Suprapubic skin (tissue), 4 donors: ENCODE measurements at places on chromosomes 13 and 19. TPM values are rescaled to one million over a fixed set of nuclear protein-coding genes. Genes with fewer than 3 reads are reported as not detected.

- DNase-seq = peak; percentile 81
Measured at GRCh38 chr19:16771618-16772017, 52.0 kb downstream of the NWD1 start.

- DNase-seq = no peak
Measured at GRCh38 chr13:93233997-93234416, 7.4 kb downstream of the GPC6 start.

DNA sequence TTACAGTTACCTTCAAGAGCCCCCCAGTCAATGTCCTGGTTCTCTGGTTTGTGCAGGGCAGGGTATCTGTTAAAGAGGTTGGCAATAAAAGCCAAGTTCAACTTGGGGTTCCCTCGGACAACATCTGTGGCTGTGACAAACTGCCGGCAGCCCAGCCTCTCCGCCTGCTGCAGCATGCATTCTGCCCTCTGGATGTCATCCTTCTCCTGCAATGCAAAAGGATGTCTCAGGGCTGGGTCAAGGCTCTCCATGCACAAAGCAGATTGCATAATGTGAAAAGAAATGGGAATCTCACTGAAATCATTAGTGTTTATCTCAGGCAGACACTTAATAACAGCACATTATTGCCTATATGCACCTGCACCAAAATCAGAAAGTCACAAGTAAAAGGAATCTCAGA lies 35.1 kb downstream of the LCP1 start:
- no peak for DNase-seq

DNA sequence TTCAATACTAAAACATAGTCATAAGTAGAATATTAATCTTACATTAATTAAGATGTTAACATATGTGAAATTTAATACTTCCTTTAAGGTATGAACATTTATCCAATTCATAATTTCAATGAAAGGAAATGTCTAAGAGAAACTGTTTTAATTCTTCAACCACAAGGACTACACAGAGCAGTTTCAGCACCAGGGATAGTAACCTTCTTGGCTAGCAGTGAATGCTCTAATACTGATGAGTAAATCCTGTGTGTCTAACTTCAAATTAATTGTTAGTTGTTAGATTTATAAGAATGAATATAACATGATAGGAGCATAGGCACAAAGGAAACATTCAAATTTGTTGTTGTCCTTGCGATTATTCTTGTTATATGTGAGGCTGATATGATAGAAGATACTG lies 15.6 kb upstream of the NBEA start:
- no peak for DNase-seq

DNA sequence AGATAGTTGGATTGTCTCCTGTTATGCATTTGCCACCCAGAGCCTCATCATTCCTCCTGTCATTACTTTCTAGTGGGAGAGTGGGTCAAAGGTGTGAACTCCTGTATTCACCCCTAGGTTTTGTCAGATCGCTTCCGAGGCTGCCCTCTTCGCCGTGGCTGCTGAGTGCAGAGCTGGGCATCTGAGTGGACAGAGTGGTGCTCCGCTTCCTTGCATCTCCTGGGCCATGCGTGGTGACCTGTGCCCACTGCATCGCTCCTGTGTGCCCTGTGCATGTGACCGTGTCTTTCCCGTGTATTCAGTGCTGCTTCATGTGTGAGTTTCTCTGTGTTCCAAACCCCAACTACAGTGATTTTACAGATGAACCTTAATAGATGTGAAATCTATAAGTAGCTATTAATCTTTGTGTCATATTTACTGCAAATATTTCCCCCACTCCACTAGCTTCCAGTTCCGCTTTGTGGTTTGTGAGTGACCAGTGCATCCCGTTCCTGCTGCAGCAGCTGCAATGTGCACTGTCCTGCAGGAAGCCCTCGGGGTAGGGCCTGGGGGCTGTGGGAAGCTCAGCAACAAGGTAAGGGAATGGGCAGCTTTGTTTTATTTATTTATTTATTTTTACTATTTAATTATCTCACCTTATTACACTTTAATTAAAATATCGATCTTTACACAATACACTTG lies 53.1 kb downstream of the C13orf46 start:
- peak; percentile 40 for DNase-seq

DNA sequence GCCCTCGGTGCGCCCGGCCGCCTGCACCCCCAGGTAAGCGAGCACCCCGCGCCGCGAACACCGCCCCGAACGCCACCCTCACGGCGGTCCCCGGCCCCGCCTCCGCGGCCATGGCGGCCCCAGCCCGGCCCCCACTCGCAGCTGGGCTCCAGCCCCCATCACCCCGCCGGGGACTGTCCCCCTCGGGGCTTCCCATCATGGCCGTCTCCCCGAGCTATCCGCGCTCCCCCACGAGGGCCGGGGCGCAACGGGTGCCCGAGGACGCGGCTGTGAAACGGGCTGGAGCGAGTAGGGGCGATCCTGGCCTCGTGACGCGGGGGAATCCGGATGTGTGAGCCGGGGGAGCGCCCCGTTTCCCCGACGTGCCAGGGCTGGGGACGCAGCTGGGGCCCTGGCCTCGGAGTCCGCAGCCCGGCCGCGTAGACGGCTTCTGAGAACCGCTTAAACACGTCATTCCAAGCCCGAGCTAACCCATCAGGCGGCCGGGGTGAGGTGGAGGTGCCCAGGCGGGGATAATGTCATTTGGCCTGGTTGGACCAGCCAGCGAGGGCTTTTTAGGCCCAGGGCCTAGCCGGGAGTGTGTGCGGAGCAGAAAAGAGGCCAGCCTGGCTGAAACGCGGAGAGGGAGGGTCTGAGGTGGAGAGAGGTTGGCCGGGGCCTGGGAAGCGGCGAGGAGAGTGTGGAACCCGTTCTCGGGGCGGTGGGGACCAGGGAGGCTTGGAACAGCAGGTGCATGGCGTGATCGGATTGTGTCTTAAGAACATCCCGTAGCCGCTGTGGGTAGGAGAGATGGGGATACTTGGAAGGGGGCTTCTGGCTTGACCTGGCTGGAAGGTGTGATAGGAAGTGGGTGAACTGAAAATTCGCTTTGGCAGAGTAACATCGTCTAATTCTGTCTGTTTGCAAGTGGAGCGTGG lies 550 bp downstream of the CERS4 start:
- DNase-seq = peak; percentile 80

DNA sequence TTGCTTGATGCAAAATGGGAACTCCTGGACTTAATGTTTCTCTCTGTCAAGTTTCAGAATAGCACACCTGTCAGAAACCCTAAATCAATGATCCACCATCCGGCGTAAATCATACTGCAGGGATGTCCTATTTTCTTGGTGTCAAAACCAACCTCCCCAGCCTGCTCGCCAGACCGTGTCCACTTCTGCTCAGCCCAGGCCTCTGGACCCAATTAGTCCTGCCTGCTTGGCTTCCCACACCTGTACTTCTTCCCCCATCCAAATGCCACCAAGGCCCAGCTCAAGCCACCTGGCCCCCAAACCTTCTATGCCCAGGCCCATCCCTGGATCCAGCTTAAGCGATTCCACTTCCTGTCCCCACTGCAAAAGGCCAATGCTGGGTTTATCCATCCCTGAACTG lies 25.1 kb upstream of the PEPD start:
- DNase-seq = no peak

- no peak for DNase-seq
Measured at GRCh38 chr13:113938716-113939115, 35.2 kb downstream of the C13orf46 start.

GRCh38 chr19:45153339-45154063 lies 7.3 kb downstream of the NKPD1 start:
- DNase-seq = no peak

Gene COG6
- 19.3 TPM for total RNA-seq

Gene OVOL3
- total RNA-seq = not detected

Gene DNMT1
- 41.2 TPM for total RNA-seq

Gene ZNF99
- 0.24 TPM for total RNA-seq

Gene IFNL1
- not detected for total RNA-seq

Gene LYPD4
- not detected for total RNA-seq
